Stimulated activated CD4-positive, alpha-beta T cell treated with anti-CD3 and anti-CD28 coated beads, TNF-alpha, amount 100 ng/mL, for 4 hours (primary cell): ENCODE measurements at places on chromosomes 7 and 10.

DNA sequence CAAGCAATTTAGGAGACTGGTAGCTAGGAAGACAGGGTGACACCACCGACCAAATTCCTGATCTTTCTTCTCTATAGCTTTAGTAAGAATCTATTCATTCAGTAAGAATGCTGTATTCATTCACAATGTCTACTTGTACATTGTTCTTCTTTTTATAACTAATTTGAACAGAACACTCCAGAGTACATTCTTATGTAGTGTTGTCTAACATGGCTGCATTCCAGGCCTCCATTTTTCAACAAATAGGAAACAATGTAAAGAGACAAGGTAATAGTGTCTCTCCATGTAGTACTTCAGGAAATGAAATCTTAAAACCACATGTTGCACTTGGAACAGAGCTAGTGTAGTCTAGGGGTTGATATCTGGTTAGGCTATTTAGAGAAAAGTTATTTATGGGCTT is 1.8 kb downstream of the VCL start:
- no peak for DNase-seq

GRCh38 chr7:15555381-15555859 is 6.4 kb downstream of the AGMO start:
- no peak for DNase-seq

DNA sequence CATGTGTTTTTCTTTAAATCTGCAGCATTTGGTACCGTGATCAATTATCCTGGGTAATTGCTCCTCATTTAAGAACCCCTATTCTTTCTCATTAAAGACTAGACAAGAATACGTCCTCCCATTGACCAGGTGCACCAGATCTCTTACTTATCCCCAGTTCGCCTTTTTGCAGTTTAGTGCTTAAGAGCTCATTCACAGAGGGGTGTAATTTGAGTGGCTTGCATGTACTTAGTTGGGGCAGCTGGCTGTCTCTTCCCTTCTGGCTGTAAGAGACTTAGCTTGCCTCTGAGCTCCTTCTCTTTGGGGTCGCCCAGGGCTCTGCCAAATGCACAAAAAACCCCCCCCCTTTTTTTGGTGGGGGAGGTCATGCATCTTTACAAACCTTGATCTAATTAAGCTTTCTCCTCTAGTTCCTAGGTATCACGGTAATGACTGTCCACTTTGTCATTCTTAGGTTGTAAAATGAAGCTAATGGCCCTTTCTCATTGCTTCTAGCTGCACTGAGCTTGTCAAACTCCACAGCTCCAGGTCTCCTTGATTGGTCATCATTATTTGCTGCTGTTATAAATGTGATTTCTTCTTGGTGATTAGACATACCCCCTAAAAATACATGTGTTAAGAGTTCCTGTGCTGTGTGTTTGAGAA is 26.3 kb downstream of the GAD2 start:
- DNase-seq: no peak

GRCh38 chr10:90977855-90978486 is 57.1 kb upstream of the ANKRD1 start:
- no peak for DNase-seq

- DNase-seq: no peak
Measured at GRCh38 chr10:95295031-95295755, 4.4 kb upstream of the PDLIM1 start.

DNA sequence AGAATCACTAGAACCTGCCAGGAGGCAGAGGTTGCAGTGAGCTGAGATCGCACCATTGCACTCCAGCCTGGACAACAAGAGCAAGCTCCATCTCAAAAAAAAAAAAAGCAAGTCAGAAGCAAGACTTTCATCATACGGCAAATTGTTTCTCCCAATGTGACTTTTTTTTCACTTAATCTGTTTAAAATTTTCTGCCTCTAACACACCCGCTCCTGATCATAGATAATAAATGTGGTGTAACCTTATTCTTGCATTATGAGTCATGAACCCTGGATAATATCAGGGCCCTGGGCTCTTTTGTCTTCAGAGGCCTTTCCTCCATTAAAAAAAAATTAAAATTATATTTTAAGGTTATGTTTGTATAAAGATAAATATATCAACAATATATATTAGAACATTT is 111.4 kb upstream of the JCAD start:
- DNase-seq: no peak

DNA sequence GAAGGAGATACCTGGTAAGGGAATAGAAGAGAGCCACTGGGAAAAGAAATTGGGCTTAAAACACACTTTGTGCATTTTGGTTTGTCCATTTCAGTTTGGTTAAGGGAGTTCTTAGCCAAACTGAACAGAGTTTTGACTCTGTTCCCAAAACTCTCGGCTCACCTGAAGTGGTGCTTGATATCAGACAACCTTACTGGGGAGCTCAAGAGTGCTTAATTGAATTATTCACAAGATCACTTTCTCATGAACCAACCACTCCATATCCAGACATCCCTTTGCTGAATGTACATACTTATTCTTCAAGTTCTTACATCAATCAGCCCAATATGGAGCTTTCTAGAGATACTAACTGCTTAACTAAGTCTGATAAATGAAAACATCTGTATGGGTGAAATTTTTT is 413.1 kb downstream of the GRM8 start:
- DNase-seq: no peak

DNA sequence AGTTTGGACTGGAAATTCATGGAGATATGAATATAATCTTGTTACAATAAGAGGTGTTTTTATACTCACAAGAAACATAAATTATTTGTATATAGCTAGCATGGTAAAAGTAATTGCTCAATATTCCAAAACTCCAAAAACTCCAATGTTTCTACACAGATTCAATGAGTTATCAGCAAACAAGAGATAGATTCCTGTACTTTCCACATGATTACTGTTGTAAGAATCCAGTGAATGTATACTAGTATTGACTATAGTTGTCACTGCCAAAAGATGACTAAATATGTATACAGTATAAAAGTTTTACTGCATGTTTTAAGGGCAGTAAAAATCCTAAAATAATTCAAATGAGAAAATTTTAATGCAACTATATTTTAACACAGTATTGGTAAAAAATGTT is 10.7 kb downstream of the ATOH7 start:
- no peak for DNase-seq

- no peak for DNase-seq
Measured at GRCh38 chr7:877312-878232, 1.2 kb downstream of the GET4 start.

DNA sequence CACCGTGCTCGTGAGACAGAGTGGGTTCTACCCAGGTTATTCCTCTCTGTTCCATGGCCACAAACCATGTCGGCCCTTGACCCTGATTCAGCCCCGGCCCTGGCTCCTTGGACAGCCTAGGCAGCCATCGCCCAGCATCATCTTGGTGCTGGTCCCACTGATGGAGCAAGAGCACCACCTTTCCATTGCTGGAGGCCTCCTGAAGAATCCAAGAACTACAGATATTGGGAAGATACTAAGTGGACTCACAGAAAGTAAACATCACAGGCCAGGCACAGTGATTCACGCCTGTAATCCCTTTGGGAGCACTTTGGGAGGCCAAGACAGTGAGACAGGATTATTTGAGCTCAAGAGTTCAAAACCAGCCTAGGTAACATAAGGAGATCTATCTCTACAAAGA is 125.1 kb downstream of the NT5C2 start:
- DNase-seq: no peak

GRCh38 chr10:61993711-61994401 is 92.4 kb downstream of the ARID5B start:
- no peak for DNase-seq

GRCh38 chr10:71978476-71978875 is 14.3 kb downstream of the CHST3 start:
- no peak for DNase-seq

GRCh38 chr10:90319188-90319914 is 538.5 kb downstream of the HTR7 start:
- no peak for DNase-seq

DNA sequence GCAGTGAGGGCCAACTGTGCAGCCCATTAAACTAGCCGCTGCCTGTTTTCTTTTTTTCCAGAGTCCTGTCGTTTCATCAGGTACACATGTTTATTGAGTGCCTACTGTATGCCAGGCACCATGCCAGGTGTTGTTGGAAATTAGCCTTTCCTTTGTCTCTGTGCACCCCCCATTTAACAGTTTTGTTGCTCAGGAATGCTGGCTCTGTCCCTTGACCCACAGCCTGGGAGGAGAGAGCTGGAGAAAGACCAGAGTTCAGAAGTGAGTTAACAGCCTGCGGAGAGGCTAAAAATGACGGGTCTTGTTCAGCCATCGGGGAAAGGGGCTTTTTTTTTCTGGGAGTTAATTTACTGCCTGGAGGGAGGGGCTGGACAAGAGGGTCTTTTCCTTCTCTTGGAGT is 1.3 kb downstream of the LRMDA start:
- DNase-seq: no peak

DNA sequence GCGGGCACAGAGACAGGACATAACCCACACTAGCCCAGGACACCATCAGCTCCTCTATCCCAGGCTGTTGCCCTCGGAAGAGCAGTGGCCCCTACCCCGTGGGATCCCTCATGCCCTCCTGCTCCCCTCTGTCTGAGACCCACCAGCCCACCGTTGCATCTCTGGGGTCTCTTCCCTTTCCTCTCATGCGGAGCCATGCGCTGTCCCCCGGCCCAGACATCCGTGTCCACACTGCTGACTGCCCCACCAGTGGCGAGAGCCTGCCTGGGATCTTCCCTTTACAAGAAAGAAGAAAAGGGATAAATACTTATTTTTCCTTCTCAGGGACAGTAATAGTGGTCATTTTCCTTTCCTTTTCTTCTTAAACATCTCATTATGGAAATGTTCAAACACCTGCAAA is 115.4 kb downstream of the WDR37 start:
- no peak for DNase-seq

GRCh38 chr7:68862736-68863135 is 735.5 kb upstream of the AUTS2 start:
- no peak for DNase-seq

GRCh38 chr7:22452142-22452959 is 47.6 kb downstream of the STEAP1B start:
- DNase-seq: no peak

DNA sequence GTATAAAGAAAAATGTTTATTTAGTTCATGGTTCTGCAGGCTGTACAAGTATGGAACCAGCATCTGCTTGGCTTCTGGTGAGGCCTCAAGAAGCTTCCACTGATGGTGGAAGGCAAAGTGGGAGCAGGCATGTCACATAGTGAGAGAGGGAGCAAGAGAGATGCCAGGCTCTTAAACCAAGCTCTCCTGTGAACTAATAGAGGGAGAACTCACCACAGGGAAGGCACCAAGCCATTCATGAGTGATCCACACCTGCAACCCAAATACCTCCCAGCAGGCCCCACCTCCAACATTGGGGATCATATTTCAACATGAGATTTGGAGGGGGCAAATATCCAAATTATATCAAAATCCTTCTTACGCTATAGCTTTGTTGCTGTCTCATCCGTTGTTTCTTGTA is 113.1 kb downstream of the CPED1 start:
- no peak for DNase-seq

- DNase-seq: no peak
Measured at GRCh38 chr7:29328811-29329210, 134.2 kb downstream of the CHN2 start.

DNA sequence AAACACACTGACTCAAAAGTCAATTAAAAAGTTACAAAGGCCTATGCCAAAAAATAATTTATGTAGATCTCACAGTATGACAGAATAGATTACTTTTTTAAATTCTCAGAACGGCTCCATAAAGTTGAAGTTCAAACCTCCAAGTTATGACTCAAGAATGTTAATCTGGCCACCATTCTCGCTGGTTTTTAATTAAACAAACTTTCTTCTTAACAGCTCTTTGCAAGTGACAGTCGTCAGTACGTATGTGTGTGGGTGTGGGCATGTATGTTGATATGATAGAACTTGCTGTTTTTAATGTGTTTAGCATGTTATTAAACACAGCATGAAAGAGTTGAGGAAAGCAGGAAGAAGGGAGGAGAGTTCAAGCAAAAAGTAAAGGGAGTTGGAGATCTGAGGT is 18.5 kb downstream of the PRKCQ start:
- no peak for DNase-seq

GRCh38 chr7:114819616-114820362 is 102.1 kb upstream of the MDFIC start:
- DNase-seq: no peak

DNA sequence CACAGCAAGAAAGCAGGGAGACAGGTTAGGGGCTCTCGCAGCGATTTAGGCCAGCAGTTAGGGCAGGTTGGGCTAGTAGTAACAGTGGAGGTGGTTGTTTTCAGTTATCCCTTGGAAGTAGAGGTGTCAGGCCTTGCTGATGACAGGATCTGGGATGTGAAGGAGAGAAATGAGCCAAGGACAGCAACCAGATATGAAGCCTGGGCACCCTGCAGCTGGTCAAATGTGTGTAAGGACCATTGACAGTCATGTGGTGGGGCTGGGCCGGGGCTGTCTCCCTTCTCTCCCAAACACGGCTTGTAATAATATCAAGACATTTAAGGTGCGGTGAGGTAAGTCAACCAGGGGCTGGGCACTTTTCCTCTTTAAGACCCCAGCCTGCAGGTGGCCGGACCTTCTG is 112.5 kb upstream of the IGFBP3 start:
- DNase-seq: no peak

DNA sequence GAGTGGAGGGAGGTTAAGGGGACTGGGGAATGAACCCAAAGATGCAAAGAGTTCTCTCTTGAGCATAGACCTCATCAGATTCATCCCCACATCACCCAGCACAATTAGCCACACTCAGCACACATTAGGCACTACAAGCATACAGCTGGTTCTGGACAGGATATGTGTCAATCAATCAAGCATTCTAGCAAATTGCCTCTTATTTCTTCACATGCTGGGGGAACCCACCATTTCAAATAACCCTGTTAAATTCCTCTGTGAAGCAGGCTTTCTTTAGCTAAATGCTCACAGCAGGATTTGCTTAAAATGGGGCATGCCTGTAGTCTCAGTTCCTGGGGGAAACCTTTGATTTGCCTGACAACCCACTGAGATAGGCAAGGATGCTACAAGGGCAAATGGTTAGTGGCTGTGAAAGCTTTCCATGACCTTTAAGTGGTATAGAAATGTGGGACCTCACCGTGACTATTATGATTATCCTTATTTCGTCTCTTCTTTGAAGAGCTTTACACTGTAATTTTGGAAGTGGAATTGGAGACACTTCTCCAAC is 193.4 kb upstream of the ZMIZ1 start:
- no peak for DNase-seq

GRCh38 chr10:119872860-119873681 is 428 bp upstream of the MCMBP start:
- DNase-seq: peak; percentile 76

- peak; percentile 15 for DNase-seq
Measured at GRCh38 chr7:14691597-14692203, 210.9 kb downstream of the DGKB start.

DNA sequence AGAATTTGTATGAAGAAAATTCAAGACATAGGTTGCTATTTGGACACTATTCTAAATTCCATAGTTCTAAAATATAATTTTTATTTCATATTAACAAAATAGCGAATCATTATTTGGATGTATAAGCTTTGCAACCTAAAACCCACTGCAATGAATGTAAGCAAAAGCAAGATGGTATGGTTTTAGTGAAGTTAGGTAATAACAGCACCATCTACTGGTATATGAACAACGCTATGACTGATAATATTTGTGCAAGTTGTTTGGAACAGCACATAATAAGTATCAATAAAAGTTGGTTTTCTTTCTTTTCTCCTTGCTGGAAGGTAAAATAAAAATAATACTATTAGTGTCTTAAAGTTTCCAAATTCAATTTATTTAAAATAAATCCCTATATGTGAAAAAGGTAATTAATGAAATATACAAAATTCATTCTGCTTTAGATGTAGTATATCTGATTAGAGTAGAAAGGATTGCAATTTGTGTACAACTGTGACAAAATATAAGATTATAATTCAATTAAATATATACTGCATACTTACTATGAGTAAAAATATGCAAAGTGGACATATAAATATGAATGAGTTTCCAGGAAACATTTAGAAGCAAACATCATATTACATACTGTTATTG is 79.0 kb upstream of the LSM8 start:
- DNase-seq: no peak
